ENCODE measurements at places on chromosomes 1 and 21.
A peak's percentile ranks its signal among the peaks of the same experiment; 100 is the strongest.

DNA sequence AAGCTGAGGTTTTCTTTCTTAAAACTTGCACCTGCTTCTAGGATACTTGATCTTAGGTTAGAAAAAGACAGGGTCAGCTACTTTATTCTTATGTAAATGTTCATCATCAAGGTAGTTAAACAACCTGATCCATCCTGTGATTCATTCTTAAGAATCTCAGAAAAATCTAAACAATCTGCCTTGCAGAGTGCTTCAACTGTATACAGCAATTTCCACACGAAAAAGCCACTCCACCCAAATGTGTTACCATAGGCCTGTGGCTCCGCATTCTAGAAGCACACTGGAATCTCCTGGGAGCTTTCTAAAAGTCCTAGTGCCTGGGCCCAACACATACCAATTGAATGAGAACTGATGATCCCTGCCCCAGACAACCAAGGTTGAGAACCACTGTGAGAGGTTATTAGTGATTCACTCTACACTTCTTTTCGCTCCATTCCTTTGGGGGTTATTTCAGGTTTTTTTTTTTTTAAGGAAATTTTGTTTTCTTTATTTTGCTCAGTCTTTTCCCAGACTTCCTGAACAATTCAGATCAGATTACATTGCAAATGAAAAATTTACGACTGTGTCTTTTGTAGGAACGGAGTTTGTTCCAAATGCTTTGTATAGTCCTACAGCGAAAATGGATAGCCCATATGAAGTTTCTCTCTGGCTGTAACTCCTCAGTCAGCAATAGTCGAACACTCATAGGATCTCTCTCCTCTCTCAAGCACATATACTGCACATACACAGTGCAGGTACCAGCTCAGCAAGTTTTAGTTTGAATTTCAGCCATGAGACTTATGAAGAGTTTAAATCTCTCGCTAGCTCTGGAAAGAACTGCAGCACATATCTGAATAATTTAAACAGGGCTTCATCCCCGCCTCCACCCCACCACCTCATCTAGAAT is 16.1 kb downstream of the SMYD2 start:
- DNase-seq, result peak; percentile 30

DNA sequence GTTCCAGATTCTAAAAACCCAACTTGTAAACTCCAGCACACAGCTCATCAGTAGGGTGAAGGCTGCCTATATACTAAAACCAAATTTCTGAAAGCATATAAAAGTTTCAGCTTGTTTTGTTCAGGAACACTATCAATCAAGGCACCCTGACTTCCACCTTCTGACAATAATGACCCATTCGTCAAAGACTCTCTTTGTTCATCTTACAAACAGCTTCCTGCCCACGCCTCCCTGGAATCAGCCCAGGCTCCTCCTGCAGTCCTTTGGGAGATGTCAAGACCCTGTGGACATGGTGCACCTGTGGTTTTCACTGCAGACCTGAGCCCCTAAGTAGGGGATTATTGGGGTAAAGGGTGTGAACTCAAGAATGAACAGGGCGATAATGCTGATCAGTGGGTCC is 178.9 kb upstream of the CAMK1G start:
- DNase-seq, result no peak

DNA sequence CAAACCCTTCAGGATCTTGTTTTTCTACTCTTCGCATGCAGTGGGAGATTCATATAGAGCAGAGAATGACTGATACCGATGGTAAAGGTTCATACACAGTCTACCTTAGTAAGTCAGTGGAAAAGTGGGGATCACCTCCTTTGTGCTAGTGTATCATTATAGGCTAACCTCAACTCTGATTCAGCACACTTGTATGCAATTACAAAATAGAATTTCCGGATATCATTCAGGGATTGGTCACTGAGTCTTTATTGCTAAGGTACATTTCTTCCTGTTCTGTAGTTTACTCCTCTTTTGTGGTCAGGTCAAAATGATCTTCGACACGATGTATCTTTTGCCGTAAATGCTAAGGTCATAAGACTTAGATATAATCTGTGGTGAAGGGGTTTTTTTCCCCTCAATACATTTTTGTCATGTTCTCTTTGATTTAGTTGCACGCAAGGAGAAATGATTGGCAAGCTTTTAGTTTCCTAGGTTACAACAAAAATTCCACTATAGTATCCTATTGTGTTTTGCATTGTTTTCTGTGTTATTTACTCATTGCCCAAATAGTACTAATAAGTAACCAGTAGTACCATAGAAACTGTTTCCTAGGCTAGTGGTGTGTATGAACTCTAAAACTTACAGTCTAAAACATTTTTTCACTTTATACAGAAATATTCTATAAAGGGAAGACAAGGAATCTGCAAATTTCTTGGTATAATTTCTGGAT is 35.7 kb upstream of the PLA2G4A start:
- DNase-seq, result no peak

DNA sequence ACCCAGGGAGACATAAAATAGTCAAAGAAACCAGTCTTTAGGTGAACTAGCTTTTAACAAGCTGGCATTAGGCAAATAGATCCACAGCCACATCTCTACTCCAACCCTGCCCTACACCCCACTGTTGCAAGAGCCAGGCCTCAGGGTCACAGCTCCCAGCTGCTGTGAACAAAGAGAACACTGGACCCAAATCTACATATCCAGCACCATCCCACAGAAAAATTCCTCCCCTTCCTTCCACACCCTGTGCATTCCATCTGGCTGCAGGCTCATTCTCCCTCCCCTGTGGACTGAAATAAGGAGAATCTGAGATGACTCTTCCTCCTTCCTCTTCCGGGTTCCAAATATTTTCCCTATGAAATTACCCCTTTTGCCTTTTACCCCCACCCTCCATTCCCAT is 23.2 kb downstream of the DLGAP3 start:
- DNase-seq, result no peak

DNA sequence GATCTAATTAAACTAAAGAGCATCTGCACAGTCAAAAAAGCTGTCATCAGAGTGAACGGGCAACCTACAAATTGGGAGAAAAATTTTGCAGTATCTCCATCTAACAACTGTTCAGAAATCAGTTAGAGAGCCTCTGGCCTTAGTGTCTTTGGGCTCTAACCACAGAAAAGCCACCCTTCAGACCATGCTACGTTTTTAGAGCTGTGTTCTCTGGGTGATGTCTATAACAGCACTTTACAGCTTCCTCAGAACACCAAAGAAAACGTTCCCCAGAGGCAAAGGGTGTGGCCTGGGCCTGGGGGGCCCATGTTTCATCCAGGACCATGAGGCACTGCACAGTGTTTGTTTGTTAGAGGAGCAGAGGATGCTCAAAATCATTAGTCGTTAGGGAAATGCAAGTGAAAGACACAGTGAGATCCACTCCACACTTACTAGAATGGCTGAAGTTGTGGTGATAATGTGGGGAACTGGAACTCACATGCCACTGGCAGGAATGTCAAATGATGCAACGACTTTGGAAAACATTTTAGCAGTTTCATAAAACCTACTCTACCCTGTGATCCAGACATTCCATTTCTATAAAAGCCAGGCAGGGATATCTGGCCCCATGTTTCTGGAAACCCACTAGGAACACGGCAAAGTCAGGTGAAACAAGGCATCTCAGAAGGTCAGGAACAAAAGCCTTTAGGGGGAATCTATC is 250.4 kb upstream of the HOOK1 start:
- no peak for DNase-seq

- DNase-seq, result no peak
Observed at GRCh38 chr1:59195151-59195550, 101.7 kb upstream of the FGGY start.

GRCh38 chr1:91876040-91876470 is 9.9 kb downstream of the TGFBR3 start:
- DNase-seq, result no peak

GRCh38 chr1:42392967-42393848 is 12.6 kb downstream of the RIMKLA start:
- no peak for DNase-seq

DNA sequence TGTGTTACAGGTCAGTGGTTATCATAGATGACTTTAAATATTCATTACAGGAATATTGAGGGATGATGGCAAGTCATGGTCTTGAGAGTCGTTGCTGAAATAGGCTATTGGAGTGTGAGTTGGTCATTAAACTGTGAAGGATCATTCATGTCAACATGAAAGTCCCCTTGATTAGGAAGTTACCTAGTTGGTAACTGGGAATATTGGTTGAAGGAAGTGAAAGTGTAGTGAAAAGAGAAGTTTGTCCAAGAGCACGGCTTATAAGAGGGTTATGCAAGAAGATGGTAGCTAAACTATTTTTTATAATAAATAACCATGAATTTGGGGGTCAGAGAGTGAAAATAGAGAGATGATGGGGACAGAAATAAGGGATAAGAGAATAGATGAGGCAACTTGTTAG is 16.9 kb downstream of the CRB1 start:
- DNase-seq, result no peak

- DNase-seq, result no peak
Observed at GRCh38 chr1:66642992-66643391, 109.0 kb downstream of the SGIP1 start.

GRCh38 chr1:45880930-45881329 is 77.5 kb downstream of the MAST2 start:
- DNase-seq, result no peak

GRCh38 chr1:61641578-61642336 is 83.2 kb downstream of the TM2D1 start:
- peak; percentile 75 for DNase-seq

DNA sequence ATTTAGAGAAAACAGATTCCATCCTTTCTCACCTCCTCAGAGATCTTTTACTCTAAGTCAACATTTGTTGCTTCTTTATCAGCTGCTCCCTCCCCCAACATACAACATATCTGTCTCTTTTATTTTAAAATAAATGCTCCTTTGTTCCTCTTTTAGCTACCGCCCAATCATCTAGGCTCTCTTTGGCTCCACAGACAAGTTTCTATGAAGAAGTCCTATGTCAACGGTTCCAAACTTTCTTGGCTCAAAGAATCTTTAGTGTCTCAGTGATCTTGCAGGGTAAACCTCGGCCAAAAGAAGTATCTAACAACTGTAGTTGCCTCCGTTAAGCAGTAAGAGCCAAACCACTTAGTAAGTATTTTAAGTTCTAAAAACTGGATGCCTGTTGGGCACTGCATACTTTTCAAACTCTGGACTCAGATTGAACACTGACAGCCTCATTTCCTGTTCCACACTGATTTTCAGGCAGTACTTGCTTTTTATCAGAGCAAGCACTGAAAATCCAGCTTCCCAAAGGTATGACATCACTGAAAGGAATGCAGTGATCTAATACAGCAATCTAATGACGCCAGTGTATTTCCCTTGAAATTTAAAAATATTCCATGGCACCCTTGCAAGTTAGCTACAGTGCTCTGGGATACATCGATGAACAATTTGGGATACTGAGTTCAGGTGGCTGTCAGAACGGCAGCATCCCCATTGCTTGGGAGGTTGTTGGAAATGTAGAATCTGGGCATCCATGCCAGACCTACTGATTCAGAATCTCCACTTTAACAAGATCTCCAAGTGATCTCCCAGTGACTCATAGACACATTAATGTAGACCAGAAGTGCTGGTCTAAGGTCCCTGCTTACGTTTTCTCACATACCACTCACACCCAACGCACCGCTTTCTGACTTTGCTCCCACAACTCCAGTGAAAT is 26.8 kb downstream of the EGLN1 start:
- peak; percentile 93 for DNase-seq
